ENCODE measurements at places on chromosomes 11 and 22.

GRCh38 chr22:47594836-47595521, 832.5 kb downstream of the TBC1D22A start:
- no peak for DNase-seq

- DNase-seq: no peak
Measured at GRCh38 chr11:108906329-108906728, 241.5 kb downstream of the DDX10 start.

GRCh38 chr11:101445761-101446160, 138.0 kb downstream of the TRPC6 start:
- DNase-seq: no peak

- no peak for DNase-seq
Measured at GRCh38 chr11:68025047-68025446, 5.4 kb upstream of the NDUFS8 start.

GRCh38 chr11:126512741-126513715, 157.5 kb downstream of the ST3GAL4 start:
- DNase-seq: no peak

Data from CD8-positive, alpha-beta memory T cell (primary cell).